ENCODE measurements at places on chromosomes 2 and 18.

GRCh38 chr2:42569883-42570282 lies 1.5 kb downstream of the MTA3 start:
- no peak for DNase-seq

DNA sequence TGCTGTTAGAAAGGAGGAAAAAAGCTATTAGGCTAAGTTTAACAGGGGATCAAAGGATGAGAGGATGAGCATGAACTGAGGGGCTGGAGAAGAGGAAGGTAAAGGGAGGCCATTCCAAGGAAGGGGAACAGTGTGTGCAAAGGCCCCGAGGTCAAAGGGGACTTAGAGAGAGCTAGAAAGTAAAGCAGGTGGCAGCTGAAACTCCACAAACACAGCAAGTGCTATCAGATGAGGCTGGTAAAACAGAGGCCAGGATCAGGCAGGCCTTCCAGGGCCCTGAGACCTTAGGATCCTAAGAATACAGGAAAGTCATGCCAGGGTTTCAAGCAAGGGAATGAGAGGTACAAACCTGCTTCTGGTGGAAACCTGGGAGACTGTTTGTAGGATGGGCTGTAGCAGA lies 5.8 kb downstream of the HDAC4 start:
- DNase-seq = no peak

GRCh38 chr2:161133366-161133765 lies 26.9 kb upstream of the TANK start:
- no peak for DNase-seq

DNA sequence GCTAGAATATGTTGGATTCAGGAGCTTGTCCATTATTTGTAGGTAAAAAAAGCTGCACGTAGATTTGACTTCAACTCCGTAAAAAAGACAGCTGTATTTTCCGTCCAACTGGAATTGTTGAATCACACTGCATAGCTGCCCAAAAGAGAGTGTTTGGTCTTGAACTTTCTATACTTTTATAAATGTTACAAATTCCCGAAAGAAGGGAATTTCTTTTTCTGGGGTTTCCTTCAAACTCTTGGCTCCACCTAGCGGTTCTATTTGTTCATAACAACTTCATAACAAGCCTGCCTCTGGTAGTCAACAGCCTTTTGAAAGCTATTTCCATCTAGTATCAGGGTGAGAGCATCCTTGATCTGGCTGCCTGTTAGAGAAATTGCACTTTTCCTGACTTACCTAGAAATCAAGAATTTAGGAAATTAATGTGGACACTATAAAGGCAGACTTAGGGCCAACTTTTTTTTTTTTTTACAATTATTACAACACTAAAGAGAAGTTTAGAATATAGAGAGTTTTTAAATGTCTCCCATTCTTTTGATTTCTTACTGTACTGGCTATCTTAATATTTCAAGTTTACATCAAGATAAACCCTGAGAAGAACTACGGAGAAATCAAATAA lies 48.1 kb downstream of the TMEM185B start:
- DNase-seq = peak; percentile 76

- DNase-seq = peak; percentile 61
Observed at GRCh38 chr2:148926291-148926961, 51.4 kb downstream of the KIF5C start.

- peak; percentile 22 for DNase-seq
Observed at GRCh38 chr2:58479535-58480140, 238.5 kb upstream of the FANCL start.

DNA sequence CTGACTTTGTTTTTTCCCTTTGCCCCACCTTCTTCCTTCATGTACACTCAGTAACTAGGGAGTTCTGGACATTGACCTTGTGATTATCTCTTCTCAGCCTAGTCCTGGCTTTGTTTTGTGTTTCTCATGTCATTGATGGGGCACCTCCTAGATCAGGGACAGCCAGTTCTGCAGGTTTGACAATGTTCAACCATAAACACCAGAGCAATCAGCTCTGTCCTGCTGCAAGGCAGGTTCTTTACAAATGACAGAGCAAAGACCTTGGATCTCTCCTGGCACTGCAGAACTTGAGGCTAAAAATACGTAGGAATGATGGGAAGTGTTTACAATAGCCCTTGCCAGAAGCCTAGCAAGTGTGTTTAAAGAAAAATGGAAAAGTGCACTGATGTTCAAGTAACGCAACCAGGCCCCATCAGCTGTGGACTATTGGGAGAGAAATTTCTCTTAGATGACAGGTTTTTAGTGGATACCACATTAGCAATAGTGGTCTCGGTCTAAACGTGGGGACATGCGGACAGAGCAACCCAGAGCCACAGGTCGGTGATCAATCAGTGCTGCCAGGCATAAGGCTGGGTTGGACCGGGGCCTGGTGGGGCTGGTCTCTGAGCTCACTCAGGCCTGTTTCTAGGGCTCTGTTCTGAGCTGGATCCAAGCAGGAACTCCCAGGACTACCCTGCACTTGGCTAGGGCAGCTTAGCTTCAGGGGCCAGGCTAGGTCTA lies 76.8 kb downstream of the SOWAHC start:
- no peak for DNase-seq

- no peak for DNase-seq
Observed at GRCh38 chr2:66982766-66983165, 414.4 kb upstream of the ETAA1 start.

DNA sequence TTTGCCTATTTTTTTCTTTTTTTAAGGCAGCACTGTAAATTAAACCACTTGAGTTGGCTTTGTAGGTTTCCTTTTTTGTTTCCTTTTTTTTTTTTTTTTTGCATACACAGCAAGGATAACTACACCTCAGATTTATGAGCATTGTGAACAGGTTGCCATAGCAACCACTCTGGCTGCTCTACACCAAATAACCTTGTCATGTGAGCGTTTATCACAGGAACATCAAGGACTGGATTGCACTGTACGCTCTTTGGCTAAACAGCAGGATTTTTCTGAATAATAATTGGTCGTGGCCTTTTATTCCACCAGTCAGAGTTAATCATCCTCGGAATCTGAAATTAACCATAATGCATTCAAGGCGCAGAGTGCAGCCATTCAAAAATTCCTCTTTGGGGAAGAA lies 199.1 kb upstream of the SLC14A2 start:
- DNase-seq = no peak

- no peak for DNase-seq
Observed at GRCh38 chr2:45330108-45330507, 281.0 kb downstream of the SRBD1 start.

DNA sequence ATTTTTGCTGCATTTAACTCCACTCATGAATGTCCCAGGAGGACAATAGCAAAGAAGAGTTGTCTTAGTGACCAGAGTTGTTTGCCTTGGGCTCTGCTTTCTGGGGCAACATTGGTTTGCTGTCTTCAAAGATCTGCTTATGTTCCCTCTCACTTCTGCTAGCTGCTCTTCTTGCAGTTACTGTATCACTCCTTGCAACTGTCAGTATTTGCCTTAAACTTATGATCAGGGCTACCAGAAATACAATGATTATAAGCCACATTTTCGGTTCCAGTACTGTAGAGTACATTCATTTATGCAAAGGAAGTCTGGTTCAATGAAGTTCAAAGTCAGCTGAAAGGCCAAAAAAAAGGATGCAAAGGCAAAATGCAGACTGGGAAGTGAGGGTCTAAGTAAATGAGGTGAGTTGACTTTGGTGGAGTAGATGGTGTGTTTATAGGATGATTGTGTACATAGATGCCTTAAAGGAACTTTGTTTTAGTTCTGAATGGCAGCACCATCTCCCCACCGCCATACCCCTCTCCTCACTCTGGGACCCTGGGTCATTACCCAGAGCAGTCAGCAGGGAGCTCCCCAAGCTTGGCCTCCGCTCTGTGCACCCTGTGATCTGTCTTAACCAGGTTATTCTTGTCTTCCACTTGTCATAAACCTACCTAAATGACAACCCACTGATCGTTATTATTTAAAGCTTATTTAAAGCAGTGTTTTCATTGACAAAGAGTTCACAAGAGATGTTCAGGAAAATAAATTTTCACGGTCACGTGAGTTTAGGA lies 236.0 kb downstream of the DOK6 start:
- peak; percentile 40 for DNase-seq

DNA sequence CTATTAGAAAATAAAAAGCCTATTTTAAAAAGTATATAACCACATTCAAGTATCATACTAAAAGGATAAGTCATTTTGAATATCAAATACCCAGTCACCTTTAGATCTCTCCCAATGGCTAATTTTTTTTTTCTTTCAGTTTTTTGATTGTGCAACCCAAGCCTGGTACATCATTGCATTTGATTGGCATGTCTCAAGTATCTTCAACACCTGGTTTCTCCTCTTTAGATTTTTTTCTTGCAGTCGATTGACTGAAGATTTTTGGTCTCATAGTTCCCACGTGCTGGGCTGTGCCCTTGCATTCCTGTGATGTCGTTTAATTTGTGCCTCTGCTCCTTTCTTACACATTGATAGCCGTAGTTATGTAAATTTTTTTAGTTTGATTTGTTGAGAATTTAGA lies 40.7 kb downstream of the ATIC start:
- DNase-seq = no peak

DNA sequence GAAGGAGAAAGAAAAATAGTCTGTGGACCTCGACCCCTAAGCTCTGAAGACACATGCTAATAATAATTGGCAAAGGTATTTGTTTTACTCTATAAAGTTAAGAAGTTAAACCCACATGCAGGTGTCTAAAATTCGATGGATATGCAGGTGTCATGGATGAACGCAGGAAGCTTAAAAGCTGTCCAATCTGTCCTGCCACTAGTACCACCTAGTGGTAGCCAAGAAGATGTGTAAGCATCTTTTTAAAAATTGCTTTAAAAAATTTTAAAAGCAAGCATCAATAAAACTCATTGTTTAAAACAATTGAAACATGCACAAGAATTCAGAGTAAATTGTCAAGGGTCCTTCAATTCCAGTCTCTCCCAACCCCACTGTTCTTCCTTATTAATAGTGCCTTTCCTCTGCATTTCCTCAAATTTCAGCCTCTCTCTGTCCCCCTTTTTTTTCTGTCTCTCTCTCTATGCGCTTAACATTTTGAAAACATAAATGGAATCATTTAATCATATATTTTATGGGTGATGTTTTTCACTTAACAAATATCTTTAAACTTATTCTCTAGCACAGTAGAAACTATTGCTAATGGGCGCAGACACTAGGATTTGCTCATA lies 30.6 kb upstream of the PPP3R1 start:
- DNase-seq = peak; percentile 33

DNA sequence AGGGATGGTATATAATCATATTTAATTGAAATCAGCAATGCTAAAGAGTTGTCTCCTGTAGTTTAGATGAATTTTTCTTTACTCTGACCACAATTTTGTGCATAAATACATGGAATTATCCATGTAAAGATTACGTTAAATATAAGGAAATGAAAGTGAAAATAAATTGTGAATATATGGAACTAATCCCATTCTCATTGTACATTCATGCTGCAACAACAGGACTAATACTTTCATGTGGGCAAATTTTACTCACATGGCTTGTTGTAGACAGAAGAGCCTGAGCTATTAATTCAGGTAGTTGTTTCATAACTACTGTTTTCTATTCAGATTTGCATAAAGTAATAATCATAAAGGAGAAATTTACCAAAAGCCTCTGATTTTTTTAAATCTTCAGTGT lies 357.8 kb downstream of the ARHGAP15 start:
- DNase-seq = no peak

GRCh38 chr2:237075749-237076599 lies 9.7 kb upstream of the COPS8 start:
- no peak for DNase-seq

Measured in A673 (cell line).